H1 (cell line): ENCODE measurements at places on chromosomes 5 and 9. TPM values are rescaled to one million over a fixed set of nuclear protein-coding genes. Genes with fewer than 3 reads are reported as not detected.

Gene FAM163B
- total RNA-seq: 0.38 and 0.63 TPM in 2 replicates

Gene RNF20
- 61.9 and 65.2 TPM in 2 replicates for total RNA-seq

DNA sequence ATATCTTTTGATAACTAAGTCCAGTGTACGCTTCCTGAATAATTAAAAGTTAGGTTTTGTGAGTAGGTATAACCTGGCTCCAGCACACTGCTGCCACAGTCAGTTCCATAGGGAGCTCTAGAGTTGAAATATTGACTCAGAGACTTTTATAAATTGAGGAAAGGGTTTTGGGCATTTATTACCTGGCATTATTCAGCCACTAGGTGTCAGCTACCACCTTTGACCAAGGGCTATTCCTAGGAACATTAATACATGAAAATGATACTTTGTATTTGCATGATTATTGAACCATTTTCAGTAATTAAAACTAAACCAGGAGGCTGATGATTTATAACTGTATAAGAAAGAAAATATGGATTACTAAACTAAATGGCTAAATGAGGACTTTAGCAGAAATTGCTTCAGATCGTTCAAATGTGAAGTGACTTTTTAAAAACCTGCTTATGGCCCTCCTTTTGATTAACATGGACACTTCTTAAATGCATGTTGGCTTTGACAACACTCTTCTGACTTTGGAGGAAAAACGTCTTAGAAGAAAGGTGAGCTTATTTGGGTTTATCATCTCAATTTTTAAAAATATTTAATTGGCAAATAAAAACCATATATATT lies 83.0 kb downstream of the SMC2 start:
- H3K4me3 ChIP-seq: no peak overlapping the region
- no peaks in the 10 kb centered on the region for H3K36me3 ChIP-seq
- no peak overlapping the region for H3K27ac ChIP-seq
- no peak for DNase-seq
- H3K4me1 ChIP-seq: no peaks in the 10 kb centered on the region

GRCh38 chr5:128253161-128253560 lies 169.6 kb downstream of the SLC12A2 start:
- no peaks in the 10 kb centered on the region for H3K36me3 ChIP-seq
- no peak overlapping the region for H3K27ac ChIP-seq
- DNase-seq: no peak
- H3K27me3 ChIP-seq: no peaks in the 10 kb centered on the region

DNA sequence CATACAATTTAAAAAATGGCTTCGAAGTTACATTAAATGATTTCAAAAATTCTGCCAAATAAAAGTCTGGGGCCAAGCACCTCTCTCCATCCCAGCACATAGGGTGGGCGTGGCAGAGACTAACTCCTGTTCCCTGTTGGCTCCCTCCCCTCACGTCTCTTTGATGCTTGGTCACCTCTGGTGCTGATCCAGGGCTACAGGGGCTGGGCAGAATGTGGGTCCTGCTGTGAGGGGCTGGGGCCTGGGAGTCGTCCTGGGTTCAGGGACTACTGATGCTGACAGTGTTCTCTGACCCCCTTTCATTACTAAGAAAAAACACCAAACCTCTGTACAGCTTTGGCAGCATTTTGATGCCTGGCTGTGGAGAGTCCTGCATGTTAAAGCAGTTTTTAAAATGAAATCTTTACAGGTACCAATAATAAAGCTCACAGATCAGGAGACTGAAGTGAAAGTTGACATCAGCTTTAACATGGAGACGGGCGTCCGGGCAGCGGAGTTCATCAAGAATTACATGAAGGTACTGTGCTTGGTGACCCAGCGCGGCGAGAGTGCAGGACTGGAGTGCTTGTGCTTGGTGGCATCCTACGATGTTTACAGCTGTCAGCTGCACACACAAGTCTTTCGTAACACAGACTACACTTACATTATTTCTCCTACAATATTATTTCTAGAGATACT lies 29.0 kb downstream of the TENT4A start:
- no peaks in the 10 kb centered on the region; the same call in 1 of the 2 replicates for H3K4me1 ChIP-seq
- no peak overlapping the region for H3K4me3 ChIP-seq
- H3K27me3 ChIP-seq: no peaks in the 10 kb centered on the region
